ENCODE measurements at places on chromosomes 7 and 10.

GRCh38 chr7:100694098-100694745 is at the start of gene GIGYF1:
Gene GIGYF1, minus strand, starts transcription at chr7:100694250. Its CDS starts 6,012 bp downstream, at chr7:100688238.
- no peak for DNase-seq

- DNase-seq, result no peak
Measured at GRCh38 chr7:15780271-15780670, 93.8 kb upstream of the MEOX2 start.

- no peak for DNase-seq
Measured at GRCh38 chr10:97718178-97718577, 4.6 kb downstream of the MARVELD1 start.

- DNase-seq, result no peak
Measured at GRCh38 chr10:27833792-27834191, 88.2 kb upstream of the MKX start.

DNA sequence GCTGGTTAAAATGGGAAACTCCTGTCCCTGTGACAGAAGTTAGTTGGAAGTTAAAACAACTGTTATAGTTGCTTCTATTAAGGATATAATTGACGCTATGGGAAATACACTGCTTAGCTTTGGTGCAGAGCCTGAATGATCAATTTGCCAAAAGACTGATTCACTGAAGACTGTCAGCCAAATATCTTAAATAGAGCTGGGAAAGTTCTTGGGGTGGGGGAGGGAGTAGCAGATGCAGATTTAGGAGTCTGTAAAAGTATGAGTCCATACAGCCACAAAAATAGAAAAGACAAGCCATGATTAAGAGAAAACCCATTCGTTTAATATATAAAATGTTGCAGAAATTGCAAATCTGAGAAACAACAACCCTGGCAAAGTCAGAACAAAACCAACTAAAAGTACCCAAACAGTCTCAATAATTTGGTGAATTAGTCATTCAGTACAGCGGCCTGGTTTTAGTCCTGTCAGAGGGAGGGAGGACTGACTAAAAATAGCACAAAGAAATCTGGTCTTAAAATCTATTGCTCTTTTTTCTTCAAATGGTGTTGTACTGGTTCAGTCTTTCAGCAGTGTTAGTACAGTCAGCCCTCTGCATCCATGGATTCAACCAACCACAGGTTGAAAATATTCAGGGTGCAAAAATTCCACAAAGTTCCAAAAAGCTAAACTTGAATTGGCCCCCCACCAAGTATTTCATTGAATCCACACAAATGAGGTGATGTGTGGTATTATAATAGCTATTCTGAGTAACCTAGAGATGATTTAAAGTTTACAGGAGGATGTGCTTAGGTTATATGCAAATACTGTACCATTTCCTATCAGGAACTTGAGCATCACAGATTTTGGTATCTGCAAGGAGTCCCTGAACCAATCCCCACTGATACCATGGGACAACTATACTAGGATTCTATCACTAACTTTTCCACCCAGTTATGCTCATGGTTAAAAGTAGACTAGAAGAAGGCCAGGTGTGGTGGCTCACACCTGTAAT is 30.0 kb downstream of the STK17A start:
- DNase-seq, result peak; percentile 28

- no peak for DNase-seq
Measured at GRCh38 chr10:80406204-80406603, 2.1 kb upstream of the PRXL2A start.

DNA sequence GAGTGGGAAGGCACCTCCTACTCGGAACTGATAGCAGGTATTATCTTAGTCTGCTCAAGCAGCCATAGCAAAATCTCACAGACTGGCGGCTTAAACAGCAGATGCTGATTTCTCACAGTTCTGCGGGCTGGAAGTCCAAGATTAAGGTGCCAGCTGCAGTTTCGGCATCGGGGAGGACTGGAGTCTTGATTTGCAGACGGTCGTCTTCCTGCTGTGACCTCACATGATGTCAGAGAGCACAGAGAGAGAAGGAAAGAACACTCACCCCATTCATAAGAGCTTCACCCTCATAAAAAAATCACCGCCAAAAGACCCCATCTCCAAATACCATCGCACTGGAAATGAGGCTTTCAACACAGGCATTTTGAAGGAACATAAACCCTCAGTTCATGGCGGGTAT is 216.5 kb upstream of the PITRM1 start:
- DNase-seq, result no peak

- DNase-seq, result no peak
Measured at GRCh38 chr7:23811540-23811939, 101.5 kb downstream of the STK31 start.

DNA sequence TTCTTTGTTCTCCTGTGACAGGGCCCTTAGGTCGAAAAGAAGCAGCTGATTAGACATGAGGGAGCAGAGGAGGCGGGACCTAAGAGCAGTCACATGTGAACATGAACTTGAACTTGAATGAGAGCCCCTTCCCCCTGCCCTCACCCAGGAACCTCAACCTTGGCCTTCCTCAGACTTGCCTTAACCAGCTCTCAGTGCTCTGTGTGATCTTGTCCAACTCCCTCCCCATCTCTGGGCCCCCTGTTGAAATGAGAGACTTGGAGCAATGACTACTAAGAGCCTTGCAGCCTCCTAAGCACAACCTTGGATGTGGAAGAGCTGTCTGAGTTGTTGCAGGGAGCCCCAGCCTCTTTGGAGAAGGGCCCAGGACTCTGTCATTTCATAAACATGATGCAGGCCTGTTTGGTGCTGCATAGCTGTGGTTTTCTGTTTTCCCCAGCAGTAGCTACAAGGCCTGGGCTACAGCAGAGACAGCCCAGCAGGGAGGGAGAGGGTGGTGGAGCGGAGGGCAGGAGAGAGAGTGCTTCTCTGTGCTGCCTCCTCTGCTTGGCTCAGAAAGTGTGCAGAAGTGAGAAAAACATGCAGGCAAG is 123.9 kb upstream of the ZMIZ1 start:
- DNase-seq, result no peak

DNA sequence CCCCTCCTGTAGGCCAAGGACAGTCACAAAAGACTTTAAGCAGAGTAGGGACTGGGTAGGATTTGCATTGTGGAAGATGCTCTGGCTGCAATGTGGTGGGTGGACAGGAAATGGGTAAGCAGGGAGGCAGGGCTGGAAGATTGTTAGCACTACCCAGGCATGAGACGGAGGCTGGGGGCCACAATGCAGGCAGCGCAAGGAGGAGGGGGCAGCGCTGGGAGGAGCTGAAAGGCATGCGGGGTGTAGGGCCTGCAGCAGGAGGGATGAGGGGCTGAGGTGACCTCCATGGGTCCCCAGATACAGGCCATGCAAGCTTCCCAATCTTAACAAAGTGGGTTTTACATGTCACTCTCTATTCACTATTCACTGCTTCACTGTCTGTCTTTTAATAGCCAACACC is 213.1 kb downstream of the CXCL12 start:
- DNase-seq, result no peak

DNA sequence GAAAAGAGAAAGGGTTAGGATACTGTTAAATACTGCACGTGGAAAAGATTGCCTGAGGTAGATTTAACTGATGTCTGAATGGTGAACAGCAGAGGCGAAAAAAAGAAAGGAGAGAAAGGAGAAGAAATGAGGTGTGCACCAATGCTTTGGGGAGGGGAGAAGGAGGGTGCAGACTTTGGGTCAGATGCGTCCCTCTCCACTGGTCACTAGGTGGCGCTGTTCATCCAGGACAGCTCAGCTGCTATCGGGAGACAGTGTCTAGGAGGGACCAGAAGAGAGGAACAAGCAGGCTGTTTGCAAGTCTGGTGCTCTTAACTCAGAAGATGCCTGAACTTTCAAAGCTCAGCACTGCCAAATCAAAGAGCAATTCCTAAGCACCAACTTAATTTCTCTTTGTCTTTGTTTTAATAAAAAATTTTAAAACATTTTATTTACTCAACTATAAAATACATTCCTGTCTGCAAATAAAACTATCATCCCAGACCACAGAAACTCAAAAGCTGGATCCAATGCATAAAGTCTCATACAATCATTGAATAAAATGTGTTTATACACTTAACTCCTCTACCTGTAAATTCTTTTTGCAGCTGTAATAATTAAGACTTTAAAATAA is 83.9 kb upstream of the PDLIM1 start:
- peak; percentile 53 for DNase-seq

- DNase-seq, result no peak
Measured at GRCh38 chr7:80722616-80723195, 84.3 kb downstream of the CD36 start.

DNA sequence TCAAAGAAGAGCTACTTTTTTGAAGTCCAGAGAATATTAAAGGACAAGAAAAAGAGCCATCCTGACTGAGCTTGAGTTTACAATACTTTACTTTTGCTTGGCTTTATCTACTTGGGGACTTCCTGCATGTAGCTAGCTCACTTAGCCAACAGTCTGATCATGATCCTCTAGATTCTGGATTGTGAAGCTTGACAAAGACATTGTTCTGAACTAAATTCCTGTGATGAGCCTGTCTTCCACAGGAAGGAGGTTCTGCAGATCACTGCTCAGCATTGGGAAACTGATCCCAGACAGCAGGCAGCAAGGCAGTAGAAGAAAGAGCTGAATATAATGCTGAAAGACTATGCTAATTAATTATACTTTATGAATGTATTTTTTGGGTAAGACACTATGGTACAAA is 296.4 kb downstream of the DGKB start:
- no peak for DNase-seq

DNA sequence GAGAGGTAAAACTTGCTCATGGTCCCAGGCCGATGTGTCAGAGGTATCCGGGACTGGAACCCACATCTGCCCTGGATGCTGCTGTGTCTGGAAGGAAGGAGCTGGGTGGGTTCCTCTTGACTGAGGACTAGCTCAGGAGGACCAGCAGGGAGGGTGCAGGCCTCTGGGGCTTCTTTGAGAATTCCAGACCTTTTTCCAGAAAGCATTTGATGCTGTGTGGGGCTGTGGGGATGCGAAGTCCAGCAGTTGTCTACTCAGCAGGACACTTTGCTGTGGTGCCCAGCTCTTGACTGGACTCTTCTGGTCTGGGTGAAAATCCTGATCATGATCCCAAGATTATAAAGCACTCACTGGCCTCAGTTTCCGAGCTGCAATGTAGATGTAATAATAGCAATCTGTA is 1.7 kb downstream of the RAMP3 start:
- DNase-seq, result no peak

- no peak for DNase-seq
Measured at GRCh38 chr7:6227294-6227846, 45.1 kb downstream of the CYTH3 start.

- no peak for DNase-seq
Measured at GRCh38 chr10:129912166-129912917, 51.7 kb downstream of the EBF3 start.

GRCh38 chr7:134129856-134130523 is 2.9 kb downstream of the LRGUK start:
- DNase-seq, result no peak

Data from activated CD4-positive, alpha-beta T cell treated with anti-CD3 and anti-CD28 coated beads for 24 hours (primary cell).